ENCODE measurements at places on chromosomes 7 and 10.

DNA sequence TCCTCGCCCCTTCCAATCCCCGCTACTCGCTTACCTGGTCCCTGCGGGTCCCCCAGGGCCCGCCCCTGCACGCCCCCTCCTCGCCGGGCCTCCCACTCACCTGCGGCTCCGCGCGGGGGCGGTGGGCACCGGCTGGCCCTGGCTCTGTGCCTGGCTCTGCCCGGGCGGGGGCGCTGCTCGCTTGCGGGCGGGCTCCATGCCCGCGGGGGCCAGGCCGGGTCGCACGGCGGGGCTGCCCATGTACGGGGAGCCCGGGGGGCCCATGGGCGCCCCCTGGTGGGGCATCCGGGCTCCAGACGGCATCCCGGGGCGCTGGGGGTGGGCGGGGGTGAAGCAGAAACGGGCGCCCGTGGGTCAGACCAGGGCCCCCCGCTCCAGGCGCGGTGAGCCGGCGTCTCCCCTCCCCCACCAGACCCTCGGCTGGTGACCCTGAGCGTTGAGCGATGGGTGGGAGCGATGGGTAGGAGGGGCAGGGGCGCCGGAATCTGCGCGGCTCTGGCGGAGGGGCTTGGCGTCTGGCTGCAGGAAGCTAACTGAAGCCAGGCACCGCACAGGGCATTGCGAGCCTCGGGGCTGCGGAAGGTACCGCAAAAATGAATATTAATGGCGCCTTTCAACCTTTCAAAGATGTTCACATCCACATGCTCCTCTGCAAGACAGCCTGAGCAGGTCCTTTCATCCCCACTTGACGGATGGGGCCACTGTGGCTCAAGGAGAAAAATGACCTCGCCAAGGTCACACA is 3.0 kb downstream of the SMARCD3 start:
- peaks cover 46% of the 10 kb centered on the region for H3K27me3 ChIP-seq
- DNase-seq, result peak; percentile 63
- H3K4me1 ChIP-seq, result peaks cover 43% of the 10 kb centered on the region

GRCh38 chr10:94011296-94011695 is 17.6 kb downstream of the PLCE1 start:
- H3K36me3 ChIP-seq, result no peaks in the 10 kb centered on the region
- DNase-seq, result no peak
- no peaks in the 10 kb centered on the region for H3K4me1 ChIP-seq

- H3K27ac ChIP-seq, result no peak overlapping the region
- H3K27me3 ChIP-seq, result peaks cover 7% of the 10 kb centered on the region
- H3K36me3 ChIP-seq, result no peaks in the 10 kb centered on the region
- no peak overlapping the region for H3K4me3 ChIP-seq
- no peaks in the 10 kb centered on the region for H3K4me1 ChIP-seq
Measured at GRCh38 chr10:96025566-96025965, 17.8 kb upstream of the CCNJ start.

DNA sequence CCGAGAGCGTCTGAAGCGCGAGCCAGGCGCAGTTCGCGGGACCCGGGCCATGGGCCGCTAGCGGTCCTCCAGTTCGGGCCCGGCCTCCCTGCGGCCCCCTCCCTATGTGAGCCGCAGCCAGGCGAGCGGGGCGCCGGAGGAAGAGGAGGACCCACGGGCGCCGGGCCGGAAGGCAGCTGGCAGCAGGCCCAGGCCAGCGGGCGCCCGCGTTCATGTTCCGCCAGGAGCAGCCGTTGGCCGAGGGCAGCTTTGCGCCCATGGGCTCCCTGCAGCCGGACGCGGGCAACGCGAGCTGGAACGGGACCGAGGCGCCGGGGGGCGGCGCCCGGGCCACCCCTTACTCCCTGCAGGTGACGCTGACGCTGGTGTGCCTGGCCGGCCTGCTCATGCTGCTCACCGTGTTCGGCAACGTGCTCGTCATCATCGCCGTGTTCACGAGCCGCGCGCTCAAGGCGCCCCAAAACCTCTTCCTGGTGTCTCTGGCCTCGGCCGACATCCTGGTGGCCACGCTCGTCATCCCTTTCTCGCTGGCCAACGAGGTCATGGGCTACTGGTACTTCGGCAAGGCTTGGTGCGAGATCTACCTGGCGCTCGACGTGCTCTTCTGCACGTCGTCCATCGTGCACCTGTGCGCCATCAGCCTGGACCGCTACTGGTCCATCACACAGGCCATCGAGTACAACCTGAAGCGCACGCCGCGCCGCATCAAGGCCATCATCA is 1.1 kb downstream of the ADRA2A start:
- H3K4me3 ChIP-seq, result peak overlapping the region; percentile 45
- H3K36me3 ChIP-seq, result peaks cover 3% of the 10 kb centered on the region
- DNase-seq, result no peak
- H3K4me1 ChIP-seq, result peaks cover 15% of the 10 kb centered on the region
- H3K27me3 ChIP-seq, result peaks cover 60% of the 10 kb centered on the region

GRCh38 chr7:757741-758163 is 30.7 kb upstream of the PRKAR1B start:
- no peaks in the 10 kb centered on the region for H3K27me3 ChIP-seq
- H3K27ac ChIP-seq, result peak overlapping the region; percentile 41
- no peak overlapping the region for H3K4me3 ChIP-seq
- peaks cover 14% of the 10 kb centered on the region for H3K36me3 ChIP-seq

GRCh38 chr10:63352976-63353375 is 112.8 kb downstream of the JMJD1C start:
- no peak overlapping the region for H3K4me3 ChIP-seq
- H3K27ac ChIP-seq, result no peak overlapping the region
- H3K36me3 ChIP-seq, result peaks cover 3% of the 10 kb centered on the region
- peaks cover 9% of the 10 kb centered on the region for H3K4me1 ChIP-seq
- H3K27me3 ChIP-seq, result no peaks in the 10 kb centered on the region

- no peaks in the 10 kb centered on the region for H3K36me3 ChIP-seq
- no peaks in the 10 kb centered on the region for H3K27me3 ChIP-seq
- H3K4me3 ChIP-seq, result no peak overlapping the region
- no peak for DNase-seq
Measured at GRCh38 chr10:72756674-72757385, 64.9 kb downstream of the MCU start.

DNA sequence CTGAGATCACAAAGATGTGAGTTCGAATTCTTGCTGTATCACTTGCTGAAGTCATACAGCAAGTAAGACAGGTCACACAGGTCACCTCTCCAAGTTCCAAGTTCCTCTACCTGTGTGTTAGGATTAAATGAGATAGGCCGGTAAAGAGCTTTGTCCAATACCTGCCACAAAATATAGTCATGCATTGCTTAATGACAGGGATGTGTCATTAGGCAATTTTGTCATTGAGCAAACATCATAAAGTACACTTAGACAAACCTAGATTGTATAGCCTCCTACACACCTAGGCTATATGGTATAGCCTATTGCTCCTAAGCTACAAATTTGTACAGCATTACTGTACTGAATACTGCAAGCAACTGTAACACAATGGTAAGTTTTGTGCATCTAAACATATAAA is 469.4 kb downstream of the KCNMA1 start:
- DNase-seq, result no peak
- H3K4me3 ChIP-seq, result no peak overlapping the region
- no peaks in the 10 kb centered on the region for H3K36me3 ChIP-seq
- H3K27me3 ChIP-seq, result peaks cover 26% of the 10 kb centered on the region
- H3K27ac ChIP-seq, result no peak overlapping the region

GRCh38 chr10:114613237-114613979 is 44.7 kb downstream of the ABLIM1 start:
- H3K4me1 ChIP-seq, result peaks cover 12% of the 10 kb centered on the region
- no peaks in the 10 kb centered on the region for H3K27me3 ChIP-seq
- no peak overlapping the region for H3K4me3 ChIP-seq

DNA sequence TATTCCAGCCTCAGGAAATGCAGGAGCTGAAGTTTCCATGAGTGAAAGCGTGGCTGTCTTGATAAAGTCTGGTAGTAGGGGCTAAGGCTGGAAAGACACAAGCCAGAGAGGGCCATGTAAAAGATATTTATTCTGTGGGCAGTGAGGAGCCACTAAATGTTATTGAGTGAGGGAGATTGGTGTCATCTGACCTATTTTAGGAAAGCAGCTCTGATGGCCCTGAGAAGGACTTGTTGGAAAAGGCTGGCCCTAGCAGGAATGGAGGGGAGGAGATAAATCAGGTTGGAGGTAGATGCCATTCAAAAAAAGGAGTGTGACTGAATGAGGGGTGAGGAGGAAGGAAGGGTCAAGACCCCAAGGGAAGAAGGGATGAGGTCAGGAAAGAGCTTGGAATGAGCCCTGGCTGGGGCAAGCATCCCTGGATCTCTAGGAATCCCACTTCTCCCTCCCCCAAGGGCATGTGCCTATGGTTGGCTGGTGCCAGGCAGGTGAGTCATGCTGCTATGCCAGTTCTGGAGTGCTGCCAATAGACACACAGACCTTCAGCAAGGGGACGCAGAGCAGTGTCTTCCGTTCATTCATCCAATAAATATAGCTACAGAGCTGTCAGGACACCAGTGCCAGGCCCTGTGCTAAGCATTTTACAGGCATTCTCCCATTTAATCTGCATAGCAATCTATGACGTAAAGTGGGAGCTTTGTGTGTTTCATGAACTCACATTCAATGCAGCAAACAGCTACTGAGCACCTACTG is 2.0 kb downstream of the ANKRD2 start:
- H3K27ac ChIP-seq, result no peak overlapping the region
- no peaks in the 10 kb centered on the region for H3K4me1 ChIP-seq
- no peak overlapping the region for H3K4me3 ChIP-seq
- H3K36me3 ChIP-seq, result no peaks in the 10 kb centered on the region
- H3K27me3 ChIP-seq, result peaks cover 1% of the 10 kb centered on the region
- DNase-seq, result no peak

DNA sequence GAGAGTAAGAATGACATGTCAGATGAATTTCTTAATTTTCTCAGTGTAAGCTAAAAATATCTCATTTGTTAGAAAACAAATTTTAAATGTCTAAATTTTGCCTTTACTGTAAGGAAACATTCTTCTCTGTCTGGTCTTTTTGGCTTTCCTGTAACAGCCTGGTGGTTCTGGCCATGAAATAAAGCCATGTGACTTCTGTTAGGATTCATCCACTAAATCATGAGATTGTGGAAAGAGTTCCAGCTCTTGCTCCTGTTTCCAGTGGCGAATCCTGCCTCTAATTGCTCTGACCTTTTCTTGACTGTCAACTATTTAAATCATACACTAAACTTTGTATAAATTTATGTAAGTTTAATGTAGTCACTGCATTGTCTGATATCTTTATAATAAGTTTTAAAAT is 398.5 kb upstream of the AKR1E2 start:
- no peaks in the 10 kb centered on the region for H3K36me3 ChIP-seq
- H3K4me3 ChIP-seq, result no peak overlapping the region
- H3K4me1 ChIP-seq, result no peaks in the 10 kb centered on the region
- H3K27me3 ChIP-seq, result peaks cover 2% of the 10 kb centered on the region
- DNase-seq, result no peak
- H3K27ac ChIP-seq, result no peak overlapping the region

GRCh38 chr10:63273577-63273976 is 140.4 kb downstream of the NRBF2 start:
- no peaks in the 10 kb centered on the region for H3K27me3 ChIP-seq
- peak overlapping the region; percentile 82 for H3K27ac ChIP-seq
- peak; percentile 20 for DNase-seq
- H3K4me3 ChIP-seq, result peak overlapping the region; percentile 26
- no peaks in the 10 kb centered on the region for H3K36me3 ChIP-seq

DNA sequence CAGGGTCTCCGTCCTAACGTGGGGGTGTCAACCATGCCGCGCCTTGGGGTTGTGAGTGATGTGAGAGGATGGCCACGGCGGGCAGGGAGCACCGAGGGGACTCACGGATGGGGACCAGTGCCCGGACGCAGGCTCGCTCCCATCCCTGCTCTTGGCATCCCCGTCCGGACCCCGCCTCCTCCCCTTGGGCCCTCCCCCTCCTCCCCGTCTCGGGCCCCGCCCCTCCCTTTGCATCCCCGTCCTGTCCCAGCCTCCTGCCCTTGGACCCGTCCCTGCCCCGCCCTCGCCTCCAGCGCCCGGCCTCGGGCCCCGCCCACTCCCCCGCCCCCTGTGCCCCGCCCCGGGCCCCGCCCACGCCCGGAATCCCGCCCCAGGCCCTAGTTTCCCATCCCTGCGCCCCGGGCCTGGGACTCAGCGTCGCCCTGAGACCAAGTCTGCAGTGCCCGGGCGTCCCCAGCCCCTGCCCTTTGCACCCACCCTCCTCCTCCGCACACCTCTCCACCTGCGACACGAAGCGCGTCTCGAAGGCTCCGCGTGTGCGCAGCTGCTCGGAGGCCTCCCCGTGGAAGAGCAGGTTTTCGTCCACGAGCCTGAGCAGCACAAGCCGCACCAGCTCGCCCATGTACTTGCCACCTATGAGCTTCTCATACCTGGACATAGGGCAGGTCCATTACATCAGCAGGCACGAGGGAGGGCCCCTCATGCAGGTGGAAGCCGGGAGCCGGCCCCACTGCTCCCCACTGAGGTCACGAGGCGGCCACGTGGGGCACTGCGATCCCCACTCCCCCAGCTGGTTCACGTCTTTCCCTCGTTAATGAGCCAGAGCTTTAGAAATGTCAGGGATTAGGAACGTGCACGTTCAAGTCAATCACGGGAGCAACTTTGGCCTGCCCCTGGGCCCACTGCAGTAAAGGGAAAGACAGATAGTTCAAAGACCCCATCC is 5.1 kb upstream of the MYL7 start:
- peak; percentile 68 for DNase-seq
- H3K36me3 ChIP-seq, result no peaks in the 10 kb centered on the region
- peaks cover 19% of the 10 kb centered on the region for H3K27me3 ChIP-seq
- H3K4me3 ChIP-seq, result peak overlapping the region; percentile 50
- H3K27ac ChIP-seq, result no peak overlapping the region

- no peaks in the 10 kb centered on the region for H3K27me3 ChIP-seq
- no peak for DNase-seq
- no peaks in the 10 kb centered on the region for H3K4me1 ChIP-seq
Measured at GRCh38 chr7:51300762-51301674, 15.6 kb downstream of the COBL start.

DNA sequence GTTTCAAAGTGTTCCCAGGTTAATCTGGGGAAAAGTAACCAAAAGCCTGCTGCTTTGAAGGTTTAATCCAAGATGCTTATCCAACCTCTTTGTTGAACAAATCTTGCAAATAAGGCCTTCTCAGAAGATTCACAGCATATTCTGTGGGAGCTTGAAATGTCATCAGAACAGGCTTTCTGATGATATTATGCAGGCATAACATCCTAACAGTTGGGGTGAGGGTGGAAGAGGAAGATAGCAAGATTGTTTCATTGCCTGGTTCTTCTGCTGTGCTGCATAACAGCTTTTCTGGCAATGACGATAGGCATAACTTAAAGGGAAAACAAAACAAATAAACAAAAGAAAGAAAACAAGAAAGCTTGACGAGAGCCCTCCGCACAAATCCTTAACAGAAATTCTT is 217.4 kb downstream of the PHF14 start:
- no peaks in the 10 kb centered on the region for H3K36me3 ChIP-seq
- peaks cover 1% of the 10 kb centered on the region for H3K4me1 ChIP-seq
- no peak overlapping the region for H3K27ac ChIP-seq
- no peak overlapping the region for H3K4me3 ChIP-seq
- H3K27me3 ChIP-seq, result peaks cover 12% of the 10 kb centered on the region
- no peak for DNase-seq

GRCh38 chr7:4808026-4808425 is 32.6 kb downstream of the AP5Z1 start:
- no peak overlapping the region for H3K27ac ChIP-seq
- peaks cover 25% of the 10 kb centered on the region for H3K27me3 ChIP-seq
- H3K36me3 ChIP-seq, result no peaks in the 10 kb centered on the region
- H3K4me3 ChIP-seq, result no peak overlapping the region

GRCh38 chr7:95687759-95688343 is 84.5 kb upstream of the DYNC1I1 start:
- no peak for DNase-seq
- no peaks in the 10 kb centered on the region for H3K36me3 ChIP-seq
- peaks cover 2% of the 10 kb centered on the region for H3K27me3 ChIP-seq
- H3K4me1 ChIP-seq, result peaks cover 6% of the 10 kb centered on the region
- H3K4me3 ChIP-seq, result no peak overlapping the region
- no peak overlapping the region for H3K27ac ChIP-seq
